ENCODE measurements at places on chromosomes 5 and 9.

- DNase-seq: no peak
These were observed 244.5 kb upstream of the C9orf72 start for GRCh38 chr9:27817747-27818146.

- no peak for DNase-seq
These were observed 172.4 kb downstream of the IRX2 start for GRCh38 chr5:2579126-2579525.

DNA sequence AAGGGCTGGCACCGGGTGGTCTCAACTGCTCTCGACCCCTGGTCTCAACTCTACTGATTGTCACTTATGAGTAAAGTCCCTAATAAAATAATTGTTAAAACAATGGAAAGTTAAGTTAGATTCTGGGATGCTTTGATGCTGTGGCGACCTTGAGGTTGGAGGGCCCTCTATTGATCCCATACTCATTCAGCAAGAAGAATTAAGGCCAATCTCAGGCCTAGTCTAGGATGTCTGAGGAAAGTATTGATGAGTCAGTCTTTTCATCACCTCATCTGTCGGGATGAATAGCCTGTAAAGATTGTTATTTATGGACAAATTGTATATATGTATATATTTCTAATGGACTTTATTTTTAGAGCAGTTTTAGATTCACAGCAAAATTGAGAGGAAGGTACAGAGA lies 50.8 kb downstream of the WDR36 start:
- no peak for DNase-seq

DNA sequence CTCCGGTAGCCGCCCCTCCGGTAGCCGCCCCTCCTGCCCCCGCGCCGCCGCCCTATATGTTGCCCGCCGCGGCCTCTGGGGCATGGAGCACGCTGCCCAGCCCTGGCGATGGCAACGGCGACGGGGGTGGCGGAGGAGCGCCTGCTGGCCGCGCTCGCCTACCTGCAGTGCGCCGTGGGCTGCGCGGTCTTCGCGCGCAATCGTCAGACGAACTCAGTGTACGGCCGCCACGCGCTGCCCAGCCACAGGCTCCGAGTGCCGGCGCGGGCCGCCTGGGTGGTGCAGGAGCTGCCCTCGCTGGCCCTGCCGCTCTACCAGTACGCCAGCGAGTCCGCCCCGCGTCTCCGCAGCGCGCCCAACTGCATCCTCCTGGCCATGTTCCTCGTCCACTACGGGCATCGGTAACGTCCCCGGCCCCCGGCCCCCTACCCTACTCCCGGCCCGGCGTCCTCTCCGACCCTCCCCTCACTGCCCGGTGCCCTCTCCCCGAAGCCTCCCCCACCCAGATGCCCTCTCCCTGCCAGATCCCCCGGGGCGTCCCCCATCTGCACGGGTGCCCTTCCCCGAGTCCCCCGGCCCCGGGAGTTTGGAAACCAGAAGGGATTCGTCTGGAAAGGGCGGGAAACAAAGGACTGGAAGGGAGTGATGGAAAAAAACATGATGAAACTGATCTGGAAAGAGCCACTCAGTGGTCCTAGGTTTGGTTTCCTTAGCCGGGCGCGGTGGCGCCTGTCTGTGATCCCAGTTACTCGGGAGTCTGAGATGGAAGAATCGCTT lies 417 bp downstream of the SRD5A1 start:
- DNase-seq: peak; percentile 19

GRCh38 chr9:129289131-129289731 lies 111.2 kb upstream of the IER5L start:
- no peak for DNase-seq

DNA sequence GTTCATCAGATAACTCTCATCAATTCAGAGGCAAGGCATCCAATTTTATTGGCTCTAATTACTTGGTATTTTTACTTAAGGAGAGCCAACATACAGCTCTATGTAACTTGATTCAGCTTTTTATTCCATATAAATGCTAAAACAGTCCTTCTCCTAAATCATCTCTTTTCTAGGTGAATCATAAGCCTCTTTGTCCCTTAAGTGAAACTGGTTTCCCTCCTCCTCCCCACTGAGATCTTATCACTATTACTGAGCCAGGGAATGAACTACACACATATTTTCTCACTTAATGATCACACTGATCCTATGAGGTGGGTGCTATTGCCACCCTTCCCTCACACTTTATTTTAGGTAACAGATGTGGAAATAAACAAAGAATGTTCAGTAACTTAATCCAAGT lies 1143.8 kb downstream of the MAT2B start:
- no peak for DNase-seq

DNA sequence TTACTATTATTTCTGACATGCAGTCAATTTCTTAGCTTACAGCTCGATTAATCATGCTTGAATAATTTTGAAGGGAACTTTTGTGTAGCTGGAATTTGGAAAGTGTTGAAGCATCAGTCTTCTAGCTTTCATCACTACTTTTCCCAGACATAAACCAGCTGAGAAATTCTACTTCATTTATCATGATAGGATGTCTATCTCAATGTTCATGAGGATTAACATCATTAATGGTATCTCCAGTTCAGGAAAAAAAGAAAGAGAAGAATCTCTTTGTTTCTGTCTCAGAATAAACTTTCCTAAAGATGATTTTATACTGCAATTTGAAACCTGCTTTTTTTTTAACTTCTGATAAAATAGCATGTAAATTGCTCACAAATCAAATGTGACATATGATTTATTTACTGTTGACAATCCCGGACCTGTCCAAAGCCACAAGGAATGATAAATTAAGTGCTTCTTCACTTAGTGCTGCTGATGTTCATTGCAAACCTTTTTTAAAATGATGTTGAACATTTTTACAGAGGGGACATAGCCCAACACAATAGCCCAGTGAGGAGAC lies 412.1 kb upstream of the CLINT1 start:
- no peak for DNase-seq

DNA sequence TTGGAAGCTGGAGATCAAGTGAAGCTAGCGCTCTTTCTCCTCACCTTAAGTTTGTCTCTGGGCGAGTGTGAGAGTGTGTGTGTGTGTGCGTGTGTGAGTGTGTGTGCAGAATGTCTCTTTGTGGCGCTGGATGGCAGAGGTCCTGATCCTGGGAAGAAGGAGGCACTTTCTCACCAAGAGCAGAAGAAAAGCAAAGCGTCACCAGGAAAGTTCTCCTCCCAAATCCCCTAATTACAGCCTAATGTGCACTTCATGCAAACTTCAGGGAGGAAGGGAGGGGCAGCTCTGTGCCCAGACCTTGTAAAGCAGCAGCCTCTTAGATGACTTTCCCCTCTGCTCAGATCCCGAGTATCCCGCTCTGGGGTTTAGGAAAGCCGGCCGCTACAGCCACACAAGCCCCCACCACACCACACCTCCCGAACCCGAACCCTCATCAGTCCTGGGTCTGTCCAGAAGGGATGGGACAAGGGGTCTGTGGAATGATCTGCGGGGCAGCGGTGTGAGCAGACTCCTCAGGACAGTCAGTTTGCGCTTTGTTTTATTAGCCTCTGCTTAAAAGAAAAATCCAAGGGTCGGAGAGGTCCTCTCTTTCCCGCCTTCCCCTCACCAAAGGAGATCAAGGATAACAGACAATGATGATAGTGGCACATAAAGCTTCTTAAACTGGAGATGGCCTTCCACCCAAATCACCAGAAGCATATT lies at the start of gene HAPLN1:
Gene HAPLN1 (minus strand): TSS at position 20 of the 702 bp plus-strand sequence. CDS start 47,332 bp downstream, outside the sequence.
- no peak for DNase-seq

- no peak for DNase-seq
These were observed 972 bp downstream of the PDGFRB start for GRCh38 chr5:150154618-150155128.

- no peak for DNase-seq
These were observed 70.5 kb upstream of the ZNF618 start for GRCh38 chr9:113805486-113806132.

DNA sequence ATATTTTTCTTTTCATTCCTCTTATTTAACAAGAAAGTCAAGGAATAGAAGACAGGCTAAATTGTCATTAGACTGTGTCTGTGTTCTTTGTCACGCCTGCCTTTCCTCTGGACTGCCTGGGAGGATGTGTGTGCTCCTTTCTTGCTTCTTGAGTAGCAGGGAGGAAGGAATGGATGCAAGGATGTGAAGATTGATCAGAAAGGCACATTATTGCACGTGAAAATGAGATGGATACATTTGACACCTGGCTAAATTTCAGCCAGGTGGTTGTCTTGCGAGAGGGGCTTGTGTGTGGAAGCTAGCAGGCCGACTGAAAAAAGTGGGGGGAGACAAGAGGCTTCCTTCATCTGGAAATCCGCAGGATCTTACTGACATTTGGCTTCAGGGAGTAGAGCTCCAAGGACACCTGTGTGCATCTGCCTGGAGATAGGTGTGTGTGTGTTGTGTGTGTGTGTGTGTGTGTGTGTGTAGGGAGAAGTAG lies 200.1 kb downstream of the MEF2C start:
- DNase-seq: no peak

DNA sequence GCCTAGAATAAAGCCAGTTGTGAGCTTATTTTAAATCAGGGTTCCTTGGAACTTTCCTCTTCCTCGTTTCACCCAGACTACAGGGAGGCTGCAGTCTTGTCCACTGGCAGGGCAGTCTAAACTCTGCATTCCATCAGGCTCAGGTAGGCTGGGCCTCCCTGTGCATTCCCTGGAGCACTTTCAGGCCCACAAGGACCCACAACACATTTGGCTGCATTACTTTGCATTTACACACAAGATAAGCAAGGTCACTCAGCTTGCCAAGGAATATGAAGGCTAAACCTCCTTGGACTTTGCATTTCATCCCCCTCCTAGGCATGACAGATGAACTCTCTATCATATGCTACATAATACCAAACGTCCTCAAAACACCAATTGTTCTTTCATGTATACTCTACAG lies 104.2 kb downstream of the MARCHF3 start:
- DNase-seq: no peak

- DNase-seq: no peak
These were observed 15.2 kb downstream of the SRFBP1 start for GRCh38 chr5:121976979-121977378.

DNA sequence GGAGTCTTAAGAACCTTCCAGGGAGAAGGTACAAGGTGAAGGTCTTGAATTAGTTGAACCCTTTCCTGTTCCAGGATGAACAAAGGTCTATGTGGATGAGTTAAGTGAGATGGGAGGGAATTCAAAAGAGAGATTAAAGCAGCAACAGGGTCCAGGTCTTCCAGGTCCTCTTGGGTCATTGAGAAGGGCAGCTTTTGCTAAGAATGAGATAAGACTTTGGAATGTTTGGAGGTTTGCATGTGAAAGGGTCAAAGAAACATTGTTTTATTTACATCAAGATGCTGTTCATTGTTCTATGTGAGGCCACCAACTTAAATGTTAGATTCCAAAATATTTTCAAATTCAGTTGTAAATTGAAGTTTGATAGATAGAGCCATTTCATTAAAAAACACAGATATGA lies 463.9 kb downstream of the ANXA1 start:
- DNase-seq: no peak

DNA sequence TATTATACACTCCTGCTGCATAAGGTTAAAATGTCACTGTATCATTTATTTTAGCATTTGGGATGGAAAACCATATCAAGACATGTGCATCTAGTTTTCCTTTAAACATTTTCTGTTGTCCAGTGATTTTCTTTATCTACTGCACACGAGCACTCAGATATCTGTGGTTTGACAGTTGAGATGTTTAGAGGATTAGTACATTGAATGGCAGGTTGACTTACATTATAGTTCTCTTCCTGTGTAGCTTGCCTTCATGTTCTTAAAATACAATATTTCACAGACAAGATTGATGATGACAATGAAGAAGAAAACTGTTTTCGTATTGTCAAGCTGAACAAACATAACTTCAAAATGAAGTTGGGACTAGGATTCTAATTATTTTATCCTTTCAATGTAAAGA lies 2378.4 kb upstream of the WWC1 start:
- no peak for DNase-seq

DNA sequence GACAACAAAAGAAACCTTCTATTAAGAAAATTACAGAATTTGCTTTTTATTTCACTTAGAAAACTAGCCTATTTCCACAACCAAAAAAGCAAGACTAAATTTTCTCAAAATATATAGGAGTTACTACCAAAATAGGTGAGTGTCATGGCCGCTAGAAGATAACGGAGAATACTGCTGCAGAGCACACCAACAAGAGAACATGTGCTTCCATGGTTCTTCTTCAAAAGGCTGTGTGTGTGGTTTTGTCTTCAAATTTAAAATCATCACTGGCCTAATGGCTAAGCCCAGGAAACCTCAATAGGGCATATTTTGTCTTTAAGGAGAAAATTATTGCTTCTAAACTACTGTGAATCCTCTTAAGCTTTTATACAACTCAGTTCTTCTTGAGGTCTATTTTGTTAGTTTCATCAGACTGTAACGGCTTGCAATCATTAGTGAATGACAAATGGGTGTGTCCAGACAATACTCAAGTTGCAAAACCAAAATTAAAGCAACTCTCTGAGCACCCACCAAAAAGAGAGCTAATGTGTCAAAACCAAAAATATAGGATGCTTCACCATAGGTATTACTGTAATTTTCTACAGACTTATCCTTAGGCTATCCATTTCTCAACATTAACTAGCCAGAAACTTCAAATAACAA lies 3.3 kb downstream of the SETX start:
- no peak for DNase-seq

- no peak for DNase-seq
These were observed 40.5 kb downstream of the PTTG1 start for GRCh38 chr5:160462167-160462566.

DNA sequence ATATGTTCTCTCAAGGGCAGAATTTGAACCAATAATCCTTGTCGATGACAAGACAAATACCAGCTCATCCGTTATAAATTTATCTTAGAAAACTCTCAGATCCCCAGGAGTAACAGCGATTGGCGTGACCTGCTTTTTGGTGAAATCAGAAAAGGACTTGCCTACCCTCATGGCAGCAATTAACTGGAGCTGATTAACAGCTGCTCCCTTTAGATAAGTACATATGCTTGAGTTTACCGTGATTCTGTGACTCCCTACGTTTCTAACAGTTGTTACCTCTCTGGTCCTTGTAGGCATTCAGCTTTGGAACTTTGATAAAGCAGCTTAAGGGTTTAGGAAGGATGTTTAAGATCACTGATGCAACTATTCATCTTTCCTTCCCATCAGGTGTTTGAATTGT lies 2.6 kb downstream of the INVS start:
- no peak for DNase-seq

GRCh38 chr5:117590944-117591343 lies 1016.3 kb upstream of the SEMA6A start:
- DNase-seq: peak; percentile 1

DNA sequence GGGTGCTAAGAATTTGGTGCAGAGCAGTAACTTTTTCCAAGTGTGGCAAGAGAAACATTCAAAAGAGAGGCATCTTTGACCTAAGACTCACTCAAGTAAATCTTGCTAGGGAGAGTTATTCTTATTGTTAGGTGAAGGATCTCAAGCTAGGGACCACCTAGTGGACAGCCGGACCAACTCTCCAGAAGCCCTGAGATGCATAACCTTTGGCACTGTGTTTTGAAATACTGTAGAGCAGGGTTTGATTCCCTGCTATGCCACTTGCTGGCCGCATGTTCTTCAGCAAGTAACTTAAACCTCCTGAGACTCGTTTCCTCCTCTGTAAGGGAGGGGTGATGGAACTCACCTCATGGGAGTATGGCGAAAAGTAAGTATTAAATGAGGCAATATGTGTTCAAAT lies 336.1 kb upstream of the ADAMTSL1 start:
- DNase-seq: no peak

- DNase-seq: no peak
These were observed 9.7 kb downstream of the RICTOR start for GRCh38 chr5:39064450-39064849.

- no peak for DNase-seq
These were observed at the start of gene ARHGEF37 for GRCh38 chr5:149581192-149581861. TSS of gene ARHGEF37 (plus strand) at chr5:149581498. CDS start at chr5:149597770, 16,272 bp downstream.
